Stimulated activated CD4-positive, alpha-beta T cell treated with anti-CD3 and anti-CD28 coated beads, Interleukin-1b, Interleukin-23, amount 100 ng/mL, for 24 hours (primary cell): ENCODE measurements at places on chromosomes 13 and 19.

DNA sequence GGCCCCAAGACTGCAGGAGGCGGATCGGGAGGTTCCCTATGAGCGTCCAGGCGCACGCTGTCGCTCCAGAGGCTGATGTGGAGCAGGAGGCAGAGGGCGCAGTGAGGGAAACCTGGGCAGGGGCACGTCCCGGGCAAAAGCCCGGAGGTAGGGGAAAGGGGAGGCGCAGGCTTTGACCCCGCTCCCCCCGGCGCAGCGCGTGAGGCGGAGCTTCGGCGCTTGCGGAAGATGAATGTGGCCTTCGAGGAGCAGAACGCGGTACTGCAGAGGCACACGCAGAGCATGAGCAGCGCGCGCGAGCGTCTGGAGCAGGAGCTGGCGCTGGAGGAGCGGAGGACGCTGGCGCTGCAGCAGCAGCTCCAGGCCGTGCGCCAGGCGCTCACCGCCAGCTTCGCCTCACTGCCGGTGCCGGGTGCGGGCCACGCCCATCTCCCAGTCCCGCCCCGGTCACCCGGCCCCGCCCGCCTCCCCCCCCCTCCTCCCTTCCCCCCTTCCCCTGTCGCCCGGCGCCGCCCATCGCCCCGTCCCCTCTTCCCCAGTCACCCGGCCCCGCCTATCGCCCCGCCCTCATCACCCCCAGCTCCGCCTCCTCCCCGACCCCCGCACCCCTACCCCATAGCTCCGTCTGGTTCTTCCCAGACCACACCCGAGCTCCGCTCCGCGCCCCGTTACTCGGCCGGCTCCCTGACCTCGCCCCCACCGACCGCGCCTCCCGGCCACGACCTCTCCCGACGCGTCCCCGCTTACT is 4.1 kb downstream of the HMG20B start:
- DNase-seq: no peak

DNA sequence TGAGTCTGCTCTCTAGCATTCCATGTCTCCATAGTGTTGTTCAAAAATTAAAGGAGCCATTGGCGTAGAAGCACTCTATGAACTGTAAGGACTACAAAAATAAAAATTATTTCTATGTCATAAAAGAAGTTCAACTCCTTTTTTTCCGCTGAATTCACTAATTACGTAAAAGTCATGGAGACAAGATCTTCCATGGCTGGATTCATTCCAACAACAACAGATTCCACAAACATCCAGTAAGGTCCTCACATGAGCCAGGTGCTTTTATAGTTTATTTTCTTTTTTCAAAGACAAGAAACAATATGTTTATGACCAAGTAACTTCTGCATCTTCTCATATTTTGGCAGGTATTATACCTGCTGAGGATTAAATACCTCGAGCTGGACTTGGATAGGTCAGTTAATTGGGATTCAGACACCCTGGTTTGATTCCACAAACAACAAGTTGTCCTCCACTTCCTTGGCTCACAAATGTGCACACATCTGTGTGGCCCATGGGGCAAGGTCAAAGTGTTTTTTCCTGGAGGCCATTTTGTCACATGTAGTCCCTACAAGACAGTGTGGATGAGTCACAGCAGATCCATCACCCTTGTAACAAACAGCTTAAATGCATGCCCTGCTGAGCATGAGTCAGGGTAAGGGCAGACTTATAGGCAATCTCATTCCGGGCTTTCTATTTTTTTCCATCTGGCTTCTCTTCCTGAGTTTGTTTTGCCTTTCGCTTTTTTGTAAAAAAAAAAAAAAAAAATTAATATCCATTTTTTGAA is 475.6 kb downstream of the COG6 start:
- DNase-seq: no peak

GRCh38 chr13:65505941-65506340 is 1724.2 kb downstream of the PCDH9 start:
- DNase-seq: no peak

DNA sequence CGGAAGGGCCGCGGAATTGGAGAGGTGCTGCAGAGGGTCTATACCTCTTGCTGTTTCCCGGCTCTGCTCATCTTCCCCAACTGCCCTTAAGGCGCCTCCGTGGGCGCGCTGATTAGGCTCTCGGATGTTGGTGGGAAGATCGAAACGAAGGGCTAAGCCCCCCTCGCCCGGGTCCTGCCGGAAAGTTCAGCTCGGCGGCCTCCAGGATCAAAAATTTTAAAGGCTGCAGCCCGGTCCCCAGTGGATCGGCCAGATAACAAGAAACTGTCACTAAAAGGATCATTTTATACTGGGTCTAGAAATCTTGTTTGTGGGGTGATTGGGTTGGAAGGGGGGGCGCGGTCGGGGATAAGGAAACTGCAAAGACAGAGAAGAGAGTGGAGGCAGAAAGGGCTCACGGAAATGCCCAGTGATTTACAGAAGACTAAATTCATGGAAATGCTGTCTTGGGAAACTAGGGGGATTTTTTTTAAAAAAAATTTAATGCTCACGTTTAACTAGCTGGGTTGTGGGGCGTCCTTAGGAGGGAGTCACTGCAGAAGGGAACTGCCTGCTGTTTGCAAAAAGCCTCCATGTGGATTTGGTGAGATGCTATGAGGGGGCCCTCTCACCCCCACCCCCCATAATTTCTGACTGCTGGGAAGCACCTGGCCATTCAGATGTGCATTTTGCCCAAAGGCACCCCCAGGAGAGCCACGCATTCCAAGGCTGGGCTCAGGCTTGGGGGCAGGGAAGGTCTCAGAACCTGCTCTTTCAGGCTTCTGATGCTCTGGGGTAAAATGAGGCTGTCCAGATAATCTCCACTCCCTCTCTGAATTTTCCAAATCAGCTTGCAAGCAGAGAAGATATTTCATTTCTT is 7.7 kb downstream of the CDX2 start:
- DNase-seq: no peak

GRCh38 chr19:3222709-3223108 is 1.8 kb upstream of the CELF5 start:
- DNase-seq: no peak

- DNase-seq: peak; percentile 77
Measured at GRCh38 chr19:45693106-45693788, 781 bp downstream of the QPCTL start.

- DNase-seq: no peak
Measured at GRCh38 chr13:104043184-104043583, 977.0 kb upstream of the SLC10A2 start.
